Effector memory CD8-positive, alpha-beta T cell (primary cell): ENCODE measurements at places on chromosomes 12 and 14.

DNA sequence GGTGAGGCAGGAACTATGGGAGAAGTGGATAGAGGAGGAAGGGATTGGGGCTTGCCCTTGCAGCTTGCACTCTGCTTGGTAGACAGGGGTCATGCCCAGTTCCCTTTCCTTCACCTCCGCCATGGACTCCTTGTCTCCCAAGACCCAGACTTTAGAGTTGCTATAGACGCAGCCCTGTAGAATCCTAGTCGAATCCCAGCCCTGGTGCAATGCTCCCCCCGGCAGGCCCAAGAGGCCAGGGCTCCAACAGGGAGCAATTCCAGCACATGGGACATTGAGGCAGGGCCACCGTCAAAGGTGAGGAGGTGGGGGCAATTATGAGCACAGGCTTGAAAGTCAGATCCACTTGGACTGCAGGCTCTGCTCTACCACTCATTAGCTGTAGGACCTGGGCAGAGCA is 29.5 kb upstream of the BCDIN3D start:
- no peak overlapping the region for H3K27ac ChIP-seq
- H3K27me3 ChIP-seq: peaks cover 5% of the 10 kb centered on the region
- DNase-seq: no peak
- H3K4me1 ChIP-seq: peaks cover 3% of the 10 kb centered on the region
- no peaks in the 10 kb centered on the region for H3K36me3 ChIP-seq
- H3K4me3 ChIP-seq: no peak overlapping the region

DNA sequence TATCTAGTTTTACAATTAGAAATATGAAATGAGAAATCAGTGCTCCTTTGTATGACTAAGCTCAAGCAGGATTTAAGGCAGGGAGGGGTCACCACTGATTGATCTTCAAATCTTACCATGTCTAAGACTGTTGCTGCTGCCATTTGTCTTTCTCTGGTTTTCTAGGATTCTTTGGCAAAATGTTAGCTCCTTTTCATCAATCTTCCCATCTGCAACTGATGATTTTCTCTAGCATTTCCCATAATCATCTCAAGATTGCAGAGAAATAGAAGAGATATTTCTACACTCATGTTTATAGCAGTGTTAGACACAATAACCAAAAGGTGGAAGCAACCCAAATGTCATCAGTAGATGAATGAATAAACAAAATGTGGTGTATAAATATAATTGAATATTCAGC is 175.0 kb downstream of the RAD51B start:
- H3K36me3 ChIP-seq: no peaks in the 10 kb centered on the region
- no peak for DNase-seq
- no peak overlapping the region for H3K4me3 ChIP-seq
- no peaks in the 10 kb centered on the region for H3K4me1 ChIP-seq
- no peaks in the 10 kb centered on the region for H3K27me3 ChIP-seq
- no peak overlapping the region for H3K27ac ChIP-seq

DNA sequence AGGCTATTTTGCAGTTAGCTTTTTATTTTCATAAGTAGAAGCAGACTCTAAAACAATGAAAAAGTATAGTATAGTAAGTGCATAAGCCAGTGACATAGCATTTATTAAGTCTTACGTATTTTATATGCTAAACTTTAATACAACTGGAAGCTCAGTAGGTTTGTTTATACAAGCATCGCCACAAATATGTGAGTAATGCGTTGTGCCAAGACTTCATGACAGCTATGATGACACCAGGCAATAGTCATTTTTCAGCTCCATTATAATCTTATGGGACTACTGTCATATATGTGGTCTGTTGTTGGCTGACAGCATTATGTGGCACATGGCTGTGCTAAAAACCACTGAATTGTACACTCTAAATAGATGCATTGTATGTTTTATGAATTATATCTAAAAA is 40.3 kb downstream of the SLC38A2 start:
- H3K27ac ChIP-seq: no peak overlapping the region
- no peak overlapping the region for H3K4me3 ChIP-seq
- H3K36me3 ChIP-seq: peaks cover 4% of the 10 kb centered on the region
- H3K4me1 ChIP-seq: no peaks in the 10 kb centered on the region
- peaks cover 6% of the 10 kb centered on the region for H3K27me3 ChIP-seq

DNA sequence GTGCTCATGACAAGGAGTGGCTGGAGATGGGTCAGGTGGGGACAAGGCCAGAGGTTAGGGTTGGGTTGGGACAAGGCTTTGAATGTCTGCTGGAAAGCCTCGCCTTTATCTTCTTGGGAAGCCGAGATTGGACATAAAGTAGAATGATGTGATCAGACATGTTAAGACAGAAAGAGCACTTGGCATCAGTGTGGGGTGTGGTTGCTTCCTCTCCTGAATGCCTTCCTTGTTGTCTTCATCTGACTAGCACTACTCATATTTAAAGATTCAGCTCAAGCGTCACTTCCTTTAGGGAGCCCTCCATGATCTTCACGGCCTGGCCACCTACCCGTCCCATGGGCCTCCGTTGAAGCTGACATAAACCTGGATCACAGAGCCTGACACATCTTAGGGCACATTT is 14.8 kb upstream of the C12orf75 start:
- H3K4me1 ChIP-seq: peaks cover 5% of the 10 kb centered on the region
- H3K36me3 ChIP-seq: peaks cover 2% of the 10 kb centered on the region
- no peaks in the 10 kb centered on the region for H3K27me3 ChIP-seq

DNA sequence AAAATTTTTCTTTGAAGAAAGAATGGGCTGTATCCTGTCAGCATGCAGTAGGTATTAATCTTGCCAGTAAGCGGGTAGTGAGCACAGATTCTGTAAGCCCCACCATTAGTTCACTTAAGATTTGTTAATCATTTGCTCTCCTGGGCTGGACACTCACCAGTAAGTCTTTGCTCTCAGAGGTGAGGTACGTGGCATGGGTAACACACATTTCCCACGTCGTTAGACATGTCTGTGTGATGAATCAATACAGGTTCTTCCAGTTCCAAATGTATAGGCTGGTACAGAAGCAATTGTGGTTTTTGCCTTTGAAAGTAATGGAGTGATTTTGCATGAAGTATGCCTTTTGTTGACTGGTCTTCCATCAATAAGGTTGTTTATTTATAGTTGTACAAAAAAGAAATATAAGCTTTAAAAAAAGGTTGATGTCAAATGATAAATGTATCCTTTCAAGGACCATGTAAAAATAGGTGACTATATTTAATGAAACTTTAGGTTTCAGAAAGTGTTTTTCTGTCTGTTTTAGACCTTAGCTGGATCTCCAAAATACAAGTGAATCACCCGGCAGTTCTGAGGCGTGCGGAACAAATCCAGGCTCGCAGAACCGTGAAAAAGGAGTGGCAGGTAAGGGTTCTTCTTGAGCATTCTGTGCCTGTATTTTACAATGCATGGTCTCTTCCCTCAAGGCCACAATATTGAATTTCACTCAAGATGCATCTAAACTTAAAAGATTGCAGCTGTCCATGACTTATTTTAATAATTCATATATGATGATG is 45.5 kb downstream of the DERA start:
- peaks cover 2% of the 10 kb centered on the region for H3K4me1 ChIP-seq
- no peak overlapping the region for H3K27ac ChIP-seq
- no peaks in the 10 kb centered on the region for H3K27me3 ChIP-seq
- no peak for DNase-seq
- no peak overlapping the region for H3K4me3 ChIP-seq

GRCh38 chr14:30519961-30520360 is 39.0 kb upstream of the G2E3 start:
- no peaks in the 10 kb centered on the region for H3K36me3 ChIP-seq
- H3K4me3 ChIP-seq: no peak overlapping the region
- peaks cover 4% of the 10 kb centered on the region for H3K4me1 ChIP-seq
- no peak overlapping the region for H3K27ac ChIP-seq
- no peak for DNase-seq
- H3K27me3 ChIP-seq: no peaks in the 10 kb centered on the region

DNA sequence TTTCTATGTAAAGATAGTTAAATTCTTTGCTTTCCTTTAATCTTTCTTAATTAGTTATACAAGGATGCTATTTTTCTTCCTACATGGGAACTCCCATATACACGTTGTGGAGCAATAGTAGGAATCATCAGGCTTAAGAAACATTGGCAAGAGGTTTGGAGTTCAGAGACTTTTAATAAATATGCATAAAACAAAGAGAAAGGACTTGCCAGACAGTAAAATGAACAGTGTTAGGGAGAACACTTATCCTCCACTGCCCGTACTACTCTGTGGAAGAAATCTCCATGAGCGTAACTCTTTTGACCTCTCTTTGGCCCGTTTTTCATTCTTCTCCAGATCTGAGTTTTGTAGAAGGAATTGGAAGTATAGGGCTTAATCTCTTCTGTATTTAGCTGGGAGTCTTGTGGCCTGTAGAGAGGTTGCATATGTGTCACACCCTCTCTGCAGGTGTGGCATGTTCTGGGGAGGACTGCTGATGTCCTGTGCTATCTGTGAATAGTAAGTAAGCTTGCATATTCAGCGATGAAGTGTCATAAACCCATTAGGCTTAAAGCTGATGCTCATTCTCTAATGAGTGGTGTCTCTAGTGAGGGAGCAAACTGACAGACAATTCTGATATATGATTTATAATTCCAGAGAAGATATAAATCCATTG is 455.4 kb upstream of the FAR2 start:
- no peaks in the 10 kb centered on the region for H3K36me3 ChIP-seq
- no peaks in the 10 kb centered on the region for H3K27me3 ChIP-seq
- no peak overlapping the region for H3K4me3 ChIP-seq
- H3K27ac ChIP-seq: no peak overlapping the region
- H3K4me1 ChIP-seq: peaks cover 1% of the 10 kb centered on the region

DNA sequence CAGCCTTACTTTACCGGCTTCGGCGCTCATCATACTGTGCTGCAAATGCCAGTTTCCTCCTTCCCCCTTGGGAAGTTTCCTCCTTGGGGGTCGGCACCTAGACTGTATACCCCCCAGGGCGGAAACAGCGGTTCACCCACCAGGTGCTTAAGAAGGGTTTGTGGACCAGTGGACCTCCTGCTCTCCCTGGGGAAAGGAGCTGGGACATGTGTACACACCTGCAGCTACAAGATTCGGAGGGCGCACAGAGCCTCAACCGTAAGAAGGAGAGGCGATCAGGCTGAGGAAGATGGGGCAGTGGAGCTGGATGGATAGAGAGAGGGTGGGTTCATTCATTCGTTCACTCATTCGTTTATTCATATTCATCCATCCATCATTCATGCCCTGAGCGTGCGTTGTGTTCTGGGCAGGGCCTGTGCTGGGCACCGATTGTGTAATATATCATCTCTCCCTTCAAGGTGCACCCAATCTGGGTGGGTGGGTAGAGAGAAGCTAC is 717 bp upstream of the ZNF839 start:
- H3K4me3 ChIP-seq: peak overlapping the region; percentile 97
- H3K36me3 ChIP-seq: peaks cover 45% of the 10 kb centered on the region
- H3K27ac ChIP-seq: peak overlapping the region; percentile 100
- H3K4me1 ChIP-seq: peaks cover 43% of the 10 kb centered on the region
